CD4-positive, alpha-beta T cell treated with Interleukin-15 for 1 hour (primary cell): ENCODE measurements at places on chromosomes 2 and 18.

DNA sequence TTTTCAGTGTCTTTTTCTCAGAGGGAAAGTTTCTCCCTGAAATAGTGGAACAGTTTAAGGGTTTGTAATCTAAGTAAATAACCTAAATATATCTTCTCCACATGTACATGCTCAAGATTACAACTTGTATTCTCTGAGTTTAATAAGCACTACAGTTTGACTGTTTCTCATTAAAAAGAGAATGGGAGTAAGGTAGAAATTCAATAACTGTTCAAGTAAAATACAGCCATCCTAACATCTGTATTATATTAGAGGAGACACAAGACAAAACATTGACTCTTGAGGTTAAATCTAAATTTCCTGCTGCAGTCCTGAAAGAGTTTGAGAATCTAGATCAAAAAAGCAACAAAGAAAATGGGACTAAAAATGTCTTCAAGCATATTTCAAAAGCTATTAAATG, 73.0 kb upstream of the ZNF397 start:
- no peak for DNase-seq

DNA sequence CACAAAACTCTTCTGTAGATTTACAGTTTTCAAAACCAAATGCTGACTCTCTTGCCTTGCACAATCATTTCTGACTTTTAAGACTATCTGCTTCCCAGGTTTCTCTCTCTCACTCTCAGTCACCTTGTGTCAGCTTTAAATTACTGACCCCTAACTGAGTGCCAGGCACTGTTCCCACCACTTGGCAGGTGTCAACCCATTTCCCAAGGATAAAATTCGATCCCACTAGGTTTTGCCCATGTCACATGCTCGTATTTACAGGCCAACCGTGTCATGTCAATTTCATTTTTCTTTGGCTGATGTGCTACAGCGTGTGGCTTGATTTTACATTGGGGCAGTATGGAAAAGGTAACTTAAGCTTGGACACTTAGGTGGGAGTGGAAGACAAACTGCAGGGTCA, 26.1 kb upstream of the LMAN1 start:
- DNase-seq: no peak

- no peak for DNase-seq
Measured at GRCh38 chr2:204505946-204506345, 39.3 kb upstream of the PARD3B start.

- DNase-seq: peak; percentile 37
Measured at GRCh38 chr2:112798979-112799975, 15.0 kb upstream of the IL1A start.

- DNase-seq: peak; percentile 17
Measured at GRCh38 chr2:182716650-182716979, 558 bp downstream of the DNAJC10 start.

DNA sequence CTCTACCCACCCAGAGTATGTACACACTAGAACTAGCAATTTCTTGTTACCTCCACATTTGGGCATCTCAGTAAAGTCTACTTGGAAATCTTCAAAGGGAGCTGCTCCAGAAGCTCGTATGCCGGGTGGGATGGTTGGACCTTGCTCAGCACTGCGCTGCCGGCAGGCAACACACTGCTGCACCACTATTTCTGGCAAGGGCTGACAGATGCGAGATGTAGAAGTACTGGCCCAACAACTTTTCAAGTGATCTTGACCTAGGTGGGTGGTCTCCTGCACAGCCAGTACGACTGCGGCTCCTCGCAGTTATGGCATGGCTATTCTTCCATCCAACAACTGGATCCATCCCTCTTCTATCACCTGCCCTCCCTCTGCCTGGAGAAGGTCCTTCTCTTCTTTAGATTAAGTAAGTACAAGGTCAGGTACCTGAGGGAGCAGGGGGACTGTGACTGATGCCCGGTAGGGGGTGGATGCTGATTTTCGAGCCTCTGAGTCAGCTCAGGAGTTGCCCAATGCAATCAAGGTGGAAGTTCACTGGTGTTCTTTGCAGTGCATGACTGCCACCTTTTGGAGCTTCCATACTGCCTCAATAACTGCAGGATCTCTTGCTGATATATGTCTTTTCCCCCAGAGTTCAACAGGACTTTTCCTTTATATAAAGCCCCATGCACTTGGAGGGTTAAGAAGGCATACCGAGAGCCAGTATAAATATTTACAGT, 100.4 kb upstream of the SLC1A4 start:
- no peak for DNase-seq

- DNase-seq: no peak
Measured at GRCh38 chr18:901761-902160, 2.9 kb upstream of the ADCYAP1 start.

GRCh38 chr18:41745166-41746049, 209.6 kb upstream of the PIK3C3 start:
- no peak for DNase-seq

GRCh38 chr18:1624612-1625011, 719.9 kb downstream of the ADCYAP1 start:
- DNase-seq: no peak

- no peak for DNase-seq
Measured at GRCh38 chr2:218017211-218018053, 14.6 kb upstream of the TNS1 start.

GRCh38 chr18:37659906-37660305, 94.3 kb upstream of the CELF4 start:
- DNase-seq: no peak

DNA sequence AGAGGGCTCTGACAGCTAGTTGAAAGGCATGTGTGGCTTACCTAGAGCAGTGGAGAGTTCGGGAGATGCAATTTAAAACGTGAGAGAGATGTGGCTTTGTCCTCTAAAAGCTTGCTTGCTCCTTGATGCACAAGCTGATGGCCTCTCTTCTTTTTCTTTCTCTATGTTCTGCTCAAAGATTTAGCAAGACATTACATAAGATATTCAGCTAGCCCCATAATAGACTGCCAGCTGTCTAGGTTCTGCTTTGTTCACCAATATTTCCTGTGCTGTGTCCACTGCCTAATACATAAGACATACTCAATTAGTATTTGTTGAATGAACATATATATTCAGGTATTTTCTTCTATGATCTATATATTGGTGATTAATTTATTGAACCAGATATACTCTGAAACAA, 31.1 kb downstream of the SPATS2L start:
- no peak for DNase-seq

- DNase-seq: peak; percentile 27
Measured at GRCh38 chr2:111121028-111121827, 514 bp downstream of the BCL2L11 start.

DNA sequence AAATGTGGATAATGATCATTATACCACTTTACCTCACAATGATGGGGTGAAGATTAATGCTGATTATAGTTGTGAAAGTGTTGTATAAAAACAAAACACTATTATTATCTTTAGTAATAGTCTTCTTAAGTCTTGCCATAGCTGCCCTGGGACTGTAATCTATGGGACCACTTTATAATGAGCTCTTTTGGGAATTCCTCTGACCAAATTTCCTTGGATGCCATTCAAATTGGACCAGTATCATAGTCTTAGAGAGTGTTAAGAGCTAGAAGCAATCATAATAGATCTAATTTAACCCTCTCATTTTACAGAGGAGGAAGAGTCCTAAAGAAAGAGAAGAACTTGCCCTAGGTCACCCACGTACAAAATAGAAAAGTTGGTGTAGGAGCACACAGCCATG, 457.7 kb upstream of the SLC14A2 start:
- DNase-seq: no peak

GRCh38 chr2:1656961-1657841, 87.1 kb downstream of the PXDN start:
- DNase-seq: no peak

DNA sequence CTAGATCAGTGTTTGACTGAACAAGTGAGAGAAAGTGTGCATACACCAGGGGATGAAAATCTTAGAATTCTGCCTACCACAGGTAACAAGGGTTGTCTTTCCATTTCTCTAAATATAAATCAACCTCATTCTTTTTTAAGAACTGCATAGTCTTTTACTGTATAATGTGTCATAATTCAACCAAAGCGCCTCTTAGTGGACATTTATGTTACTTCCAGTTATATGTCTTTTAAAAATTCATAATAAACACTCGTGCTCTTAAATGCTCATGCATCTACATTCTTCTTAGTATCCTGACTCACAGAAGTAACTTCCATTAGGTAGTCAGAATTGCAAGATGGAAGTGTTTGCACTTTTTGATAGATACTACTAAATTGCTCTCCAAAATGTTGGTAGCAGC, 76.2 kb downstream of the CHRNA1 start:
- no peak for DNase-seq

- DNase-seq: peak; percentile 78
Measured at GRCh38 chr2:26769089-26769761, 5.1 kb downstream of the SLC35F6 start.

- no peak for DNase-seq
Measured at GRCh38 chr2:173202570-173202969, 126.9 kb downstream of the MAP3K20 start.

DNA sequence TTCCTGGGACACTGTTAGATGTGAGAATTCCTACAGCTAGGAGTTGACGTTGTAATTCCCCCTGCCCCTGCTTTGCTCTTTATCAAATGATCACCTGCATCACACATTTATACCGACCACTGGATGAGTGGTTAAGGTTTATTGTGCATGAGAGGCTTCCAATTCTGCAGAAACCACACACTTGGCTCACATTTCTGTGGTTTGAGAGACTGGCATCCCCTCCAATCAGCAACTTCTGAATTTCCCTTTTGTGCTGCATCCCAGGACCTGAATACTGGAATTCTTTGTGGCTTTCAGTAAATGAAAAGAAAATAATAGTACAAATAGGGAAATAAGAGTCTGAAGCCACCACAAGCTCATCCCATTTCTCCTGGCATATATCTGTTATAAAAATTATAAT, 628.7 kb upstream of the PIK3C3 start:
- no peak for DNase-seq

GRCh38 chr2:152093464-152093863, 5.4 kb downstream of the CACNB4 start:
- no peak for DNase-seq

GRCh38 chr2:199804831-199805230, 46.2 kb downstream of the FTCDNL1 start:
- no peak for DNase-seq

- no peak for DNase-seq
Measured at GRCh38 chr2:196783431-196784094, 15.9 kb downstream of the GTF3C3 start.

- DNase-seq: no peak
Measured at GRCh38 chr18:23560186-23560585, 26.1 kb downstream of the NPC1 start.

GRCh38 chr2:146068051-146068450, 1548.1 kb upstream of the ZEB2 start:
- DNase-seq: no peak

GRCh38 chr18:64017870-64018269, 48.0 kb downstream of the SERPINB8 start:
- no peak for DNase-seq

GRCh38 chr18:30446605-30447004, 595.9 kb downstream of the DSC3 start:
- DNase-seq: no peak

DNA sequence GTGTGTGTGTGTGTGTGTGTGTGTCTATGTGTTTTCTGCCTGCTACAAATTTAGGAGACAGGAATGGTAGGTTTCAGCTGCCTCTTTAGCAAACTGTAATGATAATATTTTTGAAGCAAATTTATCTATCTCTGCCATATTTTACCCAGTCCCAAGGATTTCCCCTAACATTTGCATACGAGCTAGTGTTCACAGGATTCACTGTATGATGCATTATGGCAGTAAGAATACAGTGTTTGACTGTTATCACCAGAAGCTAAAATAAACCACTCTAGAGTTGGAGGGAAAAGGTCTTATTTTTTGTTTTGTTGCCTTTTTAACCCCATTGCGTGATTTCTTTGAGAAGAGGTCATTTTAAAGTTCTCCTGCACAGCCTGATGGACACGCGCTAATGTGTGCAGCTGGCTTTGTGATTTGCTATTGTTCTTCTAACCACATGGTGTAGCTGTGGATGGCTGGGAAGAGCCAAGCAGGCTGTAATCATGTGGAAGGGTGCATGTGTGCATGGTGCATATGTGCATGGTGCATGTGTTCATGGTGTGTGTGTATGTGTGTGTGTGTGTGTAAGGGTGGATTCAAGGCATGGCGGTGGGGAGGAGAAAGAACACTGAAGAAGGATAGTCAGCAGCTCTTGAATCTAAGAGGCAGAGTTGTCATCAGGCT, 62.4 kb downstream of the PLB1 start:
- no peak for DNase-seq

DNA sequence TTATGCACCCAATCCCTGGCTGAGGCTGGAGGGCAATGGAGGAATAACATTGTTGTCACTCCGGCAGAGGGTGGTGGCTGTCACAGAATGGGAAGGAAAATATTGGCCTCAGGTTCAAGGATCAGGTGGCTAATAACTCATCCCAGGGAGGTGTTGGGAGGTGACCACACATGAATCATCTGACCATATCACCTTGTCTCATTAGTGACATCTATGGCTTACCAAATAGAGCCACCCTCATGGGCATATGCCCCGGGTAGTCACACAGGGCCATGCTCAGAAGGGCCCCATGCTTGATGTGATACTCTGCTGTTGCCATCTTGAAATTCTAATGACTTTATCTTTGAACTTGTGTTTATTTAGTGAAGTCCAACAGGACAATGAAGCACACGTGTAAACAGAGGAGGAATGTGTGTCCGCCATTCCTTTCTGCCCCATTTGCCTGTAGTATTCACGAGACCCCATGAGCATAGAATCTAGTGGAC, 27.5 kb upstream of the HK2 start:
- DNase-seq: no peak

- no peak for DNase-seq
Measured at GRCh38 chr2:124678043-124678442, 653.0 kb downstream of the CNTNAP5 start.

- DNase-seq: no peak
Measured at GRCh38 chr2:238571661-238572372, 145.1 kb downstream of the ASB1 start.

DNA sequence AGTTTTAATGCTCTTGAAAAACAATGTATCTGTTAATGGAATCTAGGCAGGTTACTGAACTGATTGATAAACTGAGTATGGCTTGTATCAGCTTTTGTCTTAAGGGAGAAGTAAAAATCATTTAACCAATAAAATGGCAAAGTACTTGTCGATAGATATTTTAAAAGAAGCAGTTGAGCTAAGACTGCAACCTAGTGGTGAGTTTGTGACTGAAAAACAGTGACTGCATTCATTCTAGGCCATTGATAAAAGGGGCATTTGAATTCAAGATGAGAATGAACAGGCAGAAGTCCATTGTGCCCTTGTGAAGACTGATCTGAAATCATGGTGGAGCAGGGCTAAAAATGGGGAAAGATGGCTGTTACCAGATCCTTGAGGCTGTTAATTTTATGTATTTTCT, 59.4 kb upstream of the MSTN start:
- DNase-seq: no peak

- DNase-seq: no peak
Measured at GRCh38 chr18:24499814-24500213, 39.4 kb downstream of the HRH4 start.

DNA sequence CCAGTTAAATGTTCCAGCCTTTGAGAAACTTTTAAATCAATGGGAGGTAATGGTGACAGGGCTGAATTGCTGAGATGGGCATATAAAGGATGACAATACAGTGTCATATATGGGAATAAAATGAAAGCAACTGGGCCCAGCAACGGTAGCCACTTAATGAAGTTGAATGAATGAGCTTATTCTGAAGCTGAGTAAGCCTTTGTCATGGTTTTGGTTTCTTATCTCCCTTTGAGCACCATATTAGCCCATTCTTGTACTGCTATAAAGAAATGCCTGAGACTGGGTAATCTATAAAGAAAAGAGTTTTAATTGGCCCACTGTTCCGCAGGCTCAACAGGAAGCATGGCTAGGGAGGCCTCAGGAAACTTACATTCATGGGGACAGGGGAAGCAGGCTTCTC, 3.5 kb upstream of the THUMPD2 start:
- no peak for DNase-seq
